ENCODE measurements at places on chromosomes 3 and 15.
A peak's percentile ranks its signal among the peaks of the same experiment; 100 is the strongest.

DNA sequence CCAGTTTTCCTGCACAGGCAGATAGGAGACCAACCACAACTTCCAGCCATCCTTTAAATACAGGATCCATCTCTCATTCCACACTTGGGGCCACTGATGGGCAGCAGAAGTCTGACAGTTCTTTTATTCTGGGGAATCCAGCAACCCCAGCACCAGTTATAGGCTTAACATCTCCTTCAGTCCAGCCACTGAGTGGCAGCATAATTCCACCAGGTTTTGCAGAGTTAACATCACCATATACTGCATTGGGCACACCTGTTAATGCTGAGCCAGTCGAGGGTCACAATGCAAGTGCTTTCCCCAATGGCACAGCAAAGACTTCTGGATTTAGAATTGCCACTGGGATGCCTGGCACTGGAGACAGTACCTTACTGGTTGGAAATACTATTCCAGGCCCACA lies 2.9 kb downstream of the NPAP1 start:
- DNase-seq, result no peak

GRCh38 chr3:146646261-146646660 lies 41.1 kb upstream of the PLSCR5 start:
- DNase-seq, result no peak

DNA sequence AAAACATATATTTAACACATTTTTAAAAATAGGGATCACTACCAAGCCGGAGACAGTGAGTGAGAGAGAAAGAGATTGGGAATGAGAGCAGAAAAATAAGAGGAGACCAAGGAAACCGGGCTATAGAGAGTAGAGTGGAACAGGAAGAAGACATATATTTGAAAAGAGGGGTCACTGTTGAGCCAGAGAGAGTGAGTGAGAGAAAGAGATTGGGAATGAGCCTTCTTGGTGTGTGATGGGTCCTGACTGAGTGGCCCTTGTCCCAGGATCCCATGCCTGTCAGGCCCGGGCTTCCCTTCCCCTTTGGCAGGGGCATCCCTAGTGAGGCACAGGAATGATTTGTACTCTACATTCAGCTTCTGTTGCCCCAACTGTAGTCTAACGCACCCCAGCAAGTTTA lies 646.6 kb downstream of the NTRK3 start:
- no peak for DNase-seq

GRCh38 chr15:89140595-89140994 lies 52.3 kb downstream of the ABHD2 start:
- DNase-seq, result no peak

DNA sequence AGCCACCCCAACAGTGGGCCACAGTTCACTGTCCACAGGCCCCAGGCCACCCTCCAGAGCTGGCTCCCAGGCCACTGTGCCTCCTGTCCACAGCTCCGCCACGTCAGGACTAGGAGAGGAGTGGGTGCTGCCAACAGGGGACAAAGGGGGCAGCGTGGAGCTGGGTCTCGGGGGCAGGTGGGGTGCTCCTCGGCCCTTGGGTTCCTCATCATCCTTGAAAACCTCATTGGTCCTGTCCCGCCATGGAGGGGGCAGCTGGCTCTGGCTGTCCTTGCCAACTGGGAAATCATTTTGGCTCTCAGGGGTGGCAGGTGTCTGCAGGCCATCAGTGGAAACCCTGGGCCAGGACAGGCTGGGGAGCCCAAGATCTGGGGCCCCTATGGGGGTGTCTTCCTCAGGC lies 45.2 kb downstream of the ADAMTS7 start:
- DNase-seq, result no peak

GRCh38 chr3:136733317-136733833 lies 18.8 kb downstream of the STAG1 start:
- peak; percentile 28 for DNase-seq

DNA sequence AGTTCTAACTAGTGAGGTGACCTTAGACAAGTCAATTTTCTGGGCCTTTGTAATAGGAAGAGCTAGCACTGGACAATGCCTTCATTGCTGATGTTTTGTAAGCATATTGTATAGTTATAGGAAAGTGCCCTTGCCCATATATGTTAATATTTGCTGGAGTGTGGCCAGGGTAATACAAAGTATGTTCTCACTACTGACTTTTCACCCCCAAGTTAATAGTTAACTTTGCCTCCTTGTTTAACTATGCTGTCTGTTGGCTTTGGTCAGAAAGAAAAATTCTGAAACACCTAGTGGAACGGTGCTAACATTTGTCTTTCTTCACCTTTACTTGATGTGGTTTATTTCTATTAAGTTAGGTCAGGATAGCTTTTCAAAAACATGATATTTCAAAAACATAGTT lies 287.4 kb upstream of the CTNNB1 start:
- no peak for DNase-seq

DNA sequence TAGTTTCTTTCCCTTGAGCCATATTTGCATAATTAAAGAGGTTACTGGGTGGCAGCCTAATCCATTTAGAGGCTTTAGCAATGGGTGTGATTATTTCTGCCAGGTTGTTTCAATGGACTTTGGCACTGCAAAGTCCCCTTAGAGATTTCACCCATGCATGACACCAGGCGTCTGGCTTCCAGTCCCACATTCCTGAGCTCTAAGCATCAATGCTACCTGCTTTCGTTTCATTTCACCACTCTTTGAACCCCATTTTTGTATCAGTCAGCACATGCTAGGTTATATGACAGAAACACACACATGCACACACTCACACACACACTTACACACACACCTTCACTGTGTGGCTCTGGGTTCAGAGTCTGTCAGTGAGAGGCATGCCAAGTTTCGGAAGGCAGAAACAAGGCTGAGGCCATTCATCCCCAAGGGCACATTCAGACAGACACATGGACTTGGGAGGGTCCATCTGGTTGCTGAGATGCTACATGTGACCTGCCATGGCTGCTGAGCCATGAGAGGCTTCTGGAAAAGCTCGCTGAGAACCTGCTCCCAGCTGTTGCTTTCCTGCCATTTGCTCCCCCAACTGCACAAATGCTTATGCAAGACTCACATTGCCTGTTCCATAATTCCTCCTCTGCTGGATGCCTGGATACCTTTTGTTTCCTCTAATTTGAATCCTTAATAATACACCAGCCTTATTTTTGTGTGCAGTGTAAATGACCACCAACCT lies 354.1 kb downstream of the GABRG3 start:
- no peak for DNase-seq

- no peak for DNase-seq
Observed at GRCh38 chr3:94146455-94146854, 83.6 kb downstream of the NSUN3 start.

DNA sequence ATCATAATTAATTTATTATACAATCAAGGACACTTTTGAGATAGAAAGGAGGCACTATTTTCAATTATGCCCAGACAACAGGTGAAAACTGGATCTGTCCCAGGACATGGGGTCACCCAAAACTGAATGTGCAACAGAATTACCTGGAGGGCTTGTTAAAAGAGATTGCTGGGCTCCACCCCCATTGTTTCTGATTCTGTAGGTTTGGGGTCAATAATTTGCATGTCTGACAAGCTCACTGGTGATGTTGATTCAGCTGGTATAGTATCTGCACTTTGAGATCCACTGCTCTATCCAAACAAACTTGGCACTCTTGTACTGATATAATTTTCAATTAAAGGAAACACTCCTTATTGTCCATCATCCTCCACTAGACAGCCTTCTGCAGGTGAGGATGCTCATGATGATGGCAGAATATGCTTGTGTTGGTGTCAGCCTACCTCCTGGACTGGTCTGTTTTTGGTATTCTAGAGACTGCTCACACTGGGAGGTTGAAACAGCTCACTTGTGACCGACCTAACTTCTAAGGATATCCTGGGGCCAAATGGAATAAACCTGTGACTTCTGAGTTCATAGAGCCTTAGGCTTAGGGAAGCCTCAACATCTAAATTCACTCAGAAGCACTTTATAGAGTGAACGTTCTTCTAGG lies 2.2 kb downstream of the P2RY14 start:
- DNase-seq, result no peak

GRCh38 chr3:31357451-31357850 lies 175.3 kb upstream of the STT3B start:
- DNase-seq, result no peak

GRCh38 chr3:188233320-188233719 lies 79.4 kb downstream of the LPP start:
- DNase-seq, result peak; percentile 85

DNA sequence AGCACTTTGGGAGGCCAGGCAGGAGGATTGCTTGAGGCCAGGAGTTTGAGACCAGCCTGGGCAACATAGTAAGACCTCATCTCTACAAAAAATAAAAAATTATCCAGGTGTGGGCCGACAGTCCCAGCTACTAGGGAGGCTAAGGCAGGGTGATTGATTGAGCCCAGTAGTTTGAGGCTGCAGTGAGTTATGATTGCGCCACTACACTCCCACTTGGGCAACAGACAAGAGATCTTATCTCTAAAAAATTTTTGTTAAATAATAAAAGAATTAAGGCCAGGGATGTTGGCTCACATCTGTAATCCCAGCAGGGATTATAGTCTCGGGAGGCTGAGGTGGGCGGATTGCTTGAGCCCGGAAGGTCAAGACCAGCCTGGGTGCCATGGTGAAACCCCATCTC lies 25.8 kb upstream of the NFKBIZ start:
- no peak for DNase-seq

DNA sequence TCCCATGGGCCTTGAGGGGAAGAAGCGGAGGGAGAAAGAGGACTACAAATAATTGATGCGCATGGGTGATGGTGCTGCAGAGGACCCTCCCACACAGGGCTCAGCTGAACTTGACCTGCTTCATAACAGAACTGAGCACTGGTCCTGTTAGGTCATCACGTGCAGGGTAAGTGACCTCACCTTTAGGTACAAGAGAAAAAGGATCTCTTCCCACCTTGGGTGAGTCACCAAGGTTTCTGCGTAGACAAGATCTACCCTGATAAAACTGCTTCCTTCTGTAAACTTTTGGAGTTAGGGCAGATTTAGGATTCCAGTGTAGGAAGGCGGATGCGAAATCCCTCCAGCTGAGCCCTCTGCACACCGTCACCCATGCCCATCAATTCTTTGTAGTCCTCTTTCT lies 67.1 kb downstream of the FEM1B start:
- DNase-seq, result no peak

DNA sequence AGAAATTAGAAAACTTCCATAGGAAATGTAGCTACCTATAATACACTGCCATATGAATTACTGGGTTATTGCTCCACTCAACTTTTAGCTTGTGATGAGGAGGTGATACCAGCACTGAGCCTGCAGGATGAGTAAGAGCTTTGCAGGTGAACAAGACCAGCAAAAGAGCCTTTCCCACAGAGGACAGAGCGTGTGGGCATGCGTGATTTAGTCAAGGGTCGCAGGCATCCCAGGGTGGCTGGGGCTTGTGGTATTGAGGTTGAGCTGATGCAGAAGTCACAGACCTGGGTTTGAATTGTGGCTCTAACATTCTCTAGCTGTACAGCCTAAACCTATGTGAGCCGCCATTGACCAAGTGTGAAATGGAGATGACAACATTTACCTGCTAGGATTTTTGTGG lies 5.6 kb downstream of the NRROS start:
- no peak for DNase-seq

DNA sequence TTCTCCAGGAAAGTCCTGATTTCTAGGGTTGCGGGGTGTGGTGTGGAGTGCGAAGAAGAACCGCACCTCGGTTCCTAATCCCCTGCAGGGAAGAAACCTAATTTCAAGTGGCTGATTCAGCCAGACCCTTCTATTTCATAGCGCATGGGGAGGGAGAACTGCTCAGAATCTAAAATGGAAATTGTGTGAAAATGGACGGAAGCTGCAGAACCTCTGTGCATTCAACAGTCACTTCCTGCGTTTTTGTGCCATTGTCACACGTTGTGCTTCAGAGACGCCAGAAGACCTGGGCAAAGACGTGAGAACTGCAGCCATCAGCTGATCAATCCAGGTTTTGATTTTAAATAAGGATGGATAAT lies 1.2 kb downstream of the SIDT1 start:
- DNase-seq, result no peak

DNA sequence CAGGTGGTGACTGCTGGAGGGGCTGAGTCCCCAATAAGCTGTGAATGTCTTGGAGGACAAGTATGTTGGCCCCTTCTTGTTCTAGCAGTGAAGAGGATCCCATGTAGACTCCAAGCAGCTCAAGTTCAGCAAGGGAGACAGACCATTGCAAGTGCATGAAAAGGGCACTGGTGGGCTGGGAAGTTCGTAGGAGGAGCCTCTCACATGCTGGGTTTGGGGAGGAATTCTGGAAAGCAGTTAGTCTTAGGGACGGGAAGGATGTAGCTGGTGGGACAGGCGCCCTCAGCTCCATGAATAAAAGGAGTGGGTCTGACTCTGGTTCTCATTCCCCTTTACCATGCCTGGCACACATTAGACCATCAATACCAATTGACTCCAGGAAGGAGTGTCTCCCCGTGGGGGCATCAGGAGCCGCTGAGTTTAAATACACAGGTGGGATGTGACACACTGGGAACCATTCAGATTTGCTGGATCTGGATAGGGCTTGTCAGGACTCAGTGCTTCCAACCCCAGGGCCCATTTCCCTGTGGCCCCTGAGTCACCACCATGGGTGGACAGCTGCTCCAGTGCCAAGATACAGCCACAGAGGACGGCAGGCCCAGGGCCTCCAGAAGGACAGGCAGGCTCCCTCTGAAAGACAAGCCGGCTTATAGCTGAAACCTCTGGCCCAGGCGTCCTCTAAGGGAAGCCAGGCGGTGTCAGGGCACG lies 552 bp upstream of the XYLB start:
- DNase-seq, result no peak

- peak; percentile 27 for DNase-seq
Observed at GRCh38 chr3:41301548-41301947, 102.2 kb downstream of the CTNNB1 start.

DNA sequence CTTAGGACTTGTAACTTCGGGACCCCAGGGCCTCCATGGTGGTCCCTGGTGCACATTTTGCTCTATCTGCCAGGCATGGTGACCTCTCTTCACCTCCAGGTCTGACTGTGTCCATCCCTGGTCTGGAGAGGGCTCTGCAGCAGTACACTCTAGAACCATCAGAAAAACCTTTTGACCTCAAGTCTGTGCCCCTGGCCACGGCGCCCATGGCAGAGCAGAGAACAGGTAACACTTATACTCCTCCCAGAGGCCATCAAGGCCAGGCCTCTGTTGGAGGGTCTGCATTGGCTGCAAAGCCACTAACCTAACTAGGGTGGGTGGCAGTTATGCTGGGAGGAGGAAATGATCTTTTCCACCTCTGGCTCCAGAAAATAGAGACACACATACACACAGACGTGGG lies 10.3 kb upstream of the HMCES start:
- no peak for DNase-seq

DNA sequence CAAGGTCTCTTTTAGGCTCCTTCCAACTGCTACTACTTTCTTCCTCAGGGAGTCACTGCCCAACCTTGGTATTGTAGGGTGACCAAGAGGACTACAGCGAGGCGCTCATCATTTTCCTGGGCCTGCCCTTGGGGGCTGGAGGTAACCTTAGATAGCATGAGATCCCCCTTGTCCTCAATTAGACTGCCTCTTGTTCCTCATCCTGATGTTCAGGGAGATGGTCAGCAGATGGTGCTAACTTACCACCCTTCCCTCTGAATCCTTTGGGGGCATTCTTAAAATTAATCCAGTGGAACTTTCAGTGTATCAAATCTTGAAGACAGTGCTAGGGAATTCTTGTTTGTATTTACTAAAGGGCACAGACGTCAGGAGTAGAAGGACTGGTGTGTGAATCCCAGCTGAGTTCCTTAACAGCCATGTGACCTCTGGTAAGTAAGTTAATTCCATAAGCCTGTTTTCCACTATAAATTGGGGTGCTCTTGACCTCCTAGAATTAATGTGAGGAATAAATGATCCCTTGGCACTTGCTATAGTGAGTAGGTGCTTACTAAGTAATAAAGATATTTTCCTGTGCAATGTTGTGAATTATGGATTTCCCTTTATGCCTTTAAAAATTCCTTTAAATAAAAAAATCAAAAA lies 4.1 kb upstream of the CLPX start:
- DNase-seq, result peak; percentile 57

GRCh38 chr3:81094986-81095385 lies 666.5 kb downstream of the GBE1 start:
- no peak for DNase-seq
